Activated CD4-positive, alpha-beta T cell treated with anti-CD3 and anti-CD28 coated beads, Interleukin-2, amount 50 U/mL, for 1 hour (primary cell): ENCODE measurements at places on chromosomes 5 and 9.

DNA sequence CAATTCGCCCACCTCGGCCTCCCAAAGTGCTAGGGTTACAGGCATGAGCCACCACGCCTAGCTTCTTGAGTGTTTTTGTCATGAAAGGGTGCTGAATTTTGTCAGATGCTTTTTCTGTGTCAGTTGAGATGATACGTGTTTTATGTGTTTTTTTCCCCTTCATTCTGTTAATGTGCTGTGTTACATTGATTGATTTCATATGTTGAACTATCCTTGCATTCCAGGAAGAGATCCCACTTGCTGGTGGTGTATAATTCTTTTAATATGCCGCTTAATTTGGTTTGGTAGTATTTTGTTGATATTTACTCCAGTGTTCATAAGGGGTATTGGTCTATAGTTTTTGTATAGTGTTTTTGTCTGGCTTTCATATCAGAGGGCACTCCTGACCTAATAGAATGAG, 13.6 kb downstream of the ZBTB43 start:
- DNase-seq: no peak

- no peak for DNase-seq
Measured at GRCh38 chr9:113502427-113503034, 39.0 kb downstream of the RGS3 start.

DNA sequence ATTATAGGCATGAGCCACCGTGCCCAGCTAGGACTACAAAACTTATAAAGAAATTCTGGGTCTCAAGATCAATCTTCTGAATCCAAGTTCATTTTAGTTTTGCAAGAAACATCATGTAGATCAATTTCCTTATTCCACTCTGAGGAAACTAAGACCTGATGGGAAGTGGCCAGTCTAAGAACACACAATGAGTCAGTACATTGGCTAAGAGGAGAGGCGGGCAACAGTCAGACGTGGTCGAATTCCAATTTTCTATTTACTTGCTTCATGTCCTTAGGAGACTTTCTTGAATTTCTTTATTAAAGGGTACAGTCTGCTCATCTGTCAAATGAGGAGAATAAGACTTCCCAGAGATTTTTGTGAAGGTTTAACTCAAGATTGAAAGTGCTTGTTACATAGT, 432.1 kb upstream of the BRINP1 start:
- DNase-seq: no peak

GRCh38 chr5:79030663-79031484, 38.6 kb downstream of the DMGDH start:
- no peak for DNase-seq

DNA sequence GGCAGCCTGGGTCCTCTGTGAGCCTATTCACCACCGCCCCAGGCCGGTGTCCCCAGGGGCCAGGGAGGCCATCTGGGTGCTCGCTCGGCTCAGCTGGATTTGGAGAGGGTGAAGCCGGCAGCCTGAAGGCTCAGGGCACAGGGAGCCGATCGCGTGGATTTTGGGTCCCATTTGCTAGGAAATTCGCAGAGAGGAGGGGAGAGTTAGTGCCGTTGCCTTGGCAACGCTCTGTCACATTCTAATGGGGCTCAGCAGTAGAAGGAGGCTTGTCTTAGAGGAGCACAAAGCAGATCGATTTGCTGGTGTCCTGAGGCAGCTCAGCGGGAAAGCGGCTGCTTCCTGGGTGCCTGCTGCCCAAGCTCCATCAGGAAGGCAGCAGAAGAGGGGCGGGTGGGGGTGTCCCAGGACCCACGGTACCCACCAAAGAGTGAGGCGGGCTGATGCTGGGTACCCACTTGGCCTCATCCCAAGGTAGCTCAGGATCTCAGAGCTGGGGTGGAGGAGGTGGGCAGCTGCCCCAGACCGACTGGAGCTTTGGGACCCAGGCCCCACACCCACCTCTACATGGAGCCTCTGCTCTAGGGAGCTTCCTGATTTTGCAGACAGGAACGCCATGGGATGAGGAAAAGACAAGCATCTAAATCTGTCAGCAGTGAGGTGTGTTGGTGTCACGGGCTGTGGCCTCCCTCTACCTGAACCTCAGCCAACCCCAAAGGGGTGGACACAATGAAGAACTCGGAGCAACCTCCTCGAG, 17.1 kb upstream of the OLFM1 start:
- DNase-seq: no peak

DNA sequence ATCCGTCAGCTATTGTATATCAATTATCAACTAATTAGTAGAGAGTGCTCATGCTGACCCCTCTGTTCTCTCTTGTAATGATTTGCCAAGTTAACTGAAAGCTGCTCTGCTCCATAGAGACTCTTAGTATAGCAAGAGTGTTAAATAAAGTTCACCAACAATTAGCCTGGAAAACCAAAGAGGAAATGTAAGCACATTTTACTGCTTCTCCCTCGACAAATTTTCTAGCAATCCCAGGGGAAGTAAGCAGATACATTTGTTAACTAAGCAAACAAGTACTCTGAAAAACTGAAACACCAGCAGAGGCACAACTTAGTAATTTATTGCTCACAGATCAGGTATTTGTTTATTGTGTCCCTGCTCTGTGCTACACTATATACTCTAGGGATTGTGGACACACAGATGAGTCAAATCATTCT, 162.2 kb downstream of the GLIS3 start:
- no peak for DNase-seq

GRCh38 chr5:150057052-150057451, 29.3 kb downstream of the CSF1R start:
- no peak for DNase-seq

- no peak for DNase-seq
Measured at GRCh38 chr9:36249189-36249588, 9.1 kb downstream of the GNE start.

GRCh38 chr5:310516-310915, 11.0 kb upstream of the AHRR start:
- no peak for DNase-seq
